CD4-positive, alpha-beta T cell treated with Interleukin-21 for 1 hour (primary cell): ENCODE measurements at places on chromosomes 12 and 14.

DNA sequence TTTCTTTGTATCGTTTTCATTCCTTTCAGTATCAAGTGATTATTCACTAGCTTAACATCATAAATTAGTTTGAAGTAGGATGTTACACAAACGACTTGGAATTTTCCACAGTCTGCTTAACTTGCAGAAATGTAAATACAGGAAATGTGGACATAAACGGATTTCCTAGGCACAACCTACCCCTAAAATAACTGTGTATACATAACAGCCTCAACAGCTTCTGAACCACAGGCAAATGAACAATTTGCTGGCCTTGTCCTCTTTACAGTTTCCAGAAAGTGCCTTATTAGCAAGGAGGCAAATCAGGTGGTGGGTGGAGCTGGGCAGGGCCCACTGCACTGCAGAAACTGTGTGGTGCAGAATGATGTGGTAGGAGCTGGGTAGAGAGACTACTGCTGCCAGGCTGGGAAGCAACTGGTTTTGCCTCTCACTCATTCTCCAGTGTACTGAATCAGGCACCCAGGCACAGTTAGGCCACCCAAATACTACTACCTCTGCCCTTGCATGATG is 14.1 kb downstream of the DRAM1 start:
- no peak for DNase-seq

DNA sequence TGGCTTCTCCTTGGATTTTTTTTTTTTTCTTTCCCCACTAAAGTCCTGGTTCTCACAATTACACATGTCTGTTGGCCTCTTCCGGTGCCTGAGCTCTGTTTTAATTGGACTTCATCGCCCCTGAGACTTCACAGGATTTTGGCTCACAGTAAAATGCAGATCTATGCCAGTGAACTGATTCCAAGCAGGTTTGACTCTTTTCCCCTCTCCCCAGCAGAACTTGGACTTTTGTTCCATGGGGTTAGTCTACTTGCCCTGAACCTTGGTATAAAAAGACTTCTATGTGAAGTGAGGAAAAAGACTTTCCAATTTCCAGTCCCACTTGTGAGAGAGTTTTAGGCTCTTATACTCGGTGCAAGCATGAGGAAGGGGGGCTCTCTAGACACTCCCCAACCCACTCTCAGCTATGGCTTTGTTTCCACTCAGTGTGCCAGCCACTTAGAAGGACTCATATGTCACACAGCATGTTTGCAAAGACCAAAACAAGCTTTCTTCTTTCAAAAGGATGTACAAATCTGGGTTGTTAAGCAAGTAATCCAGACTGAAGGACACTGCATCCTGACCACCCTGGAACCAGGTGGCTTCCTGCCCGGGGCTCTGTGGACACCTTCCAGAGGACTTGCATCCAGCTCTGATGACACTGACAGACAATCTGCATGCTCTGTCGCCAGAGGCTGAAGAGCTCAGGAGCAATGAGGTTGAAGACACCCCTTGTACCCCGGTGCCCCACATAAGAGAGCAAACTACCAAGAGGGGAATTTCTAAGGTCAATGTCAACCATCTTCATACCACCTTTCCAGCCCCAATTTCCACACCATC is 221.9 kb upstream of the EGLN3 start:
- no peak for DNase-seq

DNA sequence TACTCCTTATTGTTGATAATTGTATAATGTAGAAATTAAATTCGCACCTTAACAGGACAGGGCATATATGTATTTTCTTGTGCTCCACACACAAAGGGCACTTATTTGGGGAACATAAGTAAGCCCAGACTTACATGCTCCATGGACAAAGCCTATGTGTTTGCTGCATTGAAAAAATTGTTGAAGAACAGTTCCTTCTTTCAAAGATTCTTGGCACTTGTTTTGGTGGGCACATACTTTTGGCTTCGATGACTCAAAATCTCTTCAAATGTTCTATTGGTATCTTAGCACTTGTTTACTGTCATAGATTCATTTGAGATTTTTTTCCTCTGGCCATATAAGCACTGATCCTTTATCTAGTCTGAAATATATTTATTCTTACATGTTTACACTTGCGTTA is 1.4 kb upstream of the MAP4K5 start:
- DNase-seq: no peak

- DNase-seq: no peak
These were observed 37.6 kb upstream of the TSPAN8 start for GRCh38 chr12:71195338-71195896.

- DNase-seq: no peak
These were observed 983 bp upstream of the COPS7A start for GRCh38 chr12:6722863-6723262.

DNA sequence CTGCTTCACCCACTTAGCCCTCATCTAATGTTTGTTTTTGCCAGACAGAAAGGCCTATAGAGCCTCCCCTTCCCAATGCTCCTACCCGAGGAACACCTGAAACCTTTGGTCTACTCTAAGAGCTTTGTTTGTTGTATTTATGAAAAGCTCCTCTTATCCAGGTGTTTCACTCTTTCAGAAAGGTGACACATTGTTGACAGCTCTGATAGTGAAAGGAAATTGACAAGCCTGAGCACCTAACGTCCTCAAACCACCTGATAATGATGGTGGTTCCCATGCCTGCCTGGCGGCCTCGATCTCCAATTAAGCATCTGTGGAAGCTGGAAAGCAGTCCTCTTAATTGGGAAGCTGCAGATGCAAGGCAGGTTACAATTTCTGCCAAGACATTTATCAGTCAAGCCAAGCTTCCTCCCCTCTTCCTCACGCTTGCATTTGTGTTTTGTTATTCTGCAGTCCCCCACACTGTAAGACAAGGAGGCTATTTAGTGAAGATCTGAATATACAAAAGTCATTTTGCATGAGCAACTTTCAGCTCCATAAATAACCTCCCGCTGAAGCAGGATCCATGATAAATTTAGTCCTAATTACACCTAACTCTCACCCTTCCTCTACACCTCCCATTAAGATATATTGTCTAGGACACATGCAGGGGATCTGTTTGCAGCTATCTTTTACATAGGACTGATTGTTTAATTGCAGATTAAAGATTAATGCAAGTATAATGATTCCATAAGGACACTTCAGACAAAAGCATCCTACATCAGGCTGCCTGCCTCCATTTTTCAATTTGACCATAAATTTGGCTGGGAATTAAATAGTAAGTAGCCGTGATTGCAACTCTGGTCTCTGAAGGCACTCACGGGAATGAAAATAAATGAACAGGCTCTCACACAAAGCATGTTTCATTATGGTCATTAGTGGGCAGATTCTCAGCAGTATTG is 288.6 kb downstream of the PDZRN4 start:
- DNase-seq: no peak

DNA sequence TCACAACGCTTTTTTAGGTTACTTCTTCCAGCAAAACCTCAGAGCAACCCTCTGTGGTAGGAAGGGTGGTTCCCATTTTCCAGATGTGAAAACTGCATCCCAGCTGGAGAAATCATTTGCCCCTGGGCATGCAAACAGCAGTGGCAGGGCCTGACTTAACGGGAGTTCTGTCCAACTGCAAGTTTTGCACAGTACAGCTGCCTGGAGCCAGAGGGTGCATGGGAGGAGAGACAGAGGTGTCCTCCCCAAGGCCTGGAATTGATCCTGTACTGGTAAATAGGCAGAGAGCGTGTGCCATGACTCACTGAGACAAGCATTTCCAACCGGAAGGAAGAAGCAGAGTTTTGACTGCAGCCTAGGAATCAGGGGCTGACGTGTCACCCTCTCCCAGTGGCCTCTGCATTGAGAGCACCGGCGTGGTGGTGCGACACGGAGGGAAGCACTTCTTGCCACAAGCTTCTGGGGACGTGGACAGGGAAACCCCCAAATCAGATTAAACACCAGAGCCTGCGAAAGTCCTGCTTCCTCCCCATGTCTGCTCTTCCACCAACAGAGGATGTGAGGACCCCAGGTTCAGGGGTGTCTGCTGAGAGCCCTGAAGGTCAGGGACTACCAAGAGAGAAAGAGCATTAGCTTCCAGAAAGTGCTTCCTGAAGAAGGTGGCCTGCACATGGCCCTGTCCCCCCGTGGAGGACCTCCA is 19.0 kb upstream of the SERPINA4 start:
- DNase-seq: no peak

DNA sequence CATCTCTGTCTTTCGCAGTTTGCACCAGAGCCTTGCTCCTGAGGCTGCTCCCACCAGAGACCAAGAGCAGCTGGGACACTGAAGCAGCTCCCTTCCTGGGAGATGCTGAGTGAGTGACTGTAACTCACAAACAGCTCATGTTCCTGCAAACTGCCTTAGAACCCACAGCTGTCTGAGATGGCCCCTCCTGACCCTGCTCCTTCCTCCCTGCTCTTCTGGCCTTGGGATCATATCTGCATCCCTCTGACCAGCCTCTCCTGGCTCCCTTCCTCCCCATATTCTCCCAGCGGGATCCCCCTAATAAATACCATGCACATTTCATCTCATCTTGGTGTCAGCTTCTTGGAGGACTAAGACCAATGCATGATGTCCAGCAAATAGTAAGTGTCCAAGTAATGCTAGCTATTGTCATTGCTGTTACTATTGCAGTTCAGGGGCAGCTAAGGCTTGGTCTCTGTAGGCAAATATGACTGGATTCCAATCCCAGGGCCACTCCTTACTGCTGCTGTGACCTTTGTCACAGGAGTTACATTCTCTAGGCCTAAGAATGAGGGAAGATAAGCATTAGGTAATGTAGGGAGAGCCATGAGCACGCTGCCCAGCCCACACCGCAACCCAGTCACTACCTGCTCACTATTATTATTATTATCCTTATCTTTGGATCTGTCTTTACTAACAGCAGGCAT is 47.9 kb downstream of the SYNE3 start:
- no peak for DNase-seq

DNA sequence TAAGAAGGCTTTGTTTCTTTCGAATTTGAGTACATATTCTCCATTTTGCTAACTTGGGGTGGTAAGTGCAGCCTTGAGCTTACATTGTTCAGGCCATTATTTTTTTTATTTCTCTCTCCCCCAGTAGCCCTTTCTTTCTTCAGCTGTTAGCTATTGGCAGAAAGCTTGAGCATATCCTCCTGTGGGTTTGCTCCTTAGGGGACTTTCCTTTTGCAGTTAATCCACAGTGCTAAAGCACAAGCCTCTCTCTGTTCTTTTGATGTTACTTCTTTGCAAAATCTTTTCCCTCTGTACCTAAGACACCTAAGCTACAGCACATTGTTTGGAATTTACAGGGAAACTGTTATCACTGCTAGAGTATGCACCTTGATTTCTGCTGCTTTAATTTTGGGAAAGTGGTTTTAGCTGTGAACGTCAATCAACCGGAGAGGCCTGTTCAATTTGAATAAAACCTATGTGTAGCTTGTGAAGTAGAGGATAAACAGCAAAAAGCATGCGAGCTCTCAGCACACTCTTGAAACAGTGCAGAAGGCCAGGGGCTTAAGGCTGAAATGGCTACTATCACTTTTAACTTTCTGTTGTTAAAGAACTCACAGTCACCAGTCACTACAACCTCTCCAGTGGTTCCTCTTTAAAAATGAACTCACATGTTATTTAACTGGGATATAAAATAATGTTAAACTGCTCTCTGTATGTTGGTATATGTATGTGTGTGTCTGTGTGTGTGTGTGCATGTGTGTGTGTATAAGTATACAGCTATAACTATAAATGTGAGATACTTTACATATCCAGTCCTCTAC is 139.2 kb downstream of the PDZRN4 start:
- DNase-seq: no peak

DNA sequence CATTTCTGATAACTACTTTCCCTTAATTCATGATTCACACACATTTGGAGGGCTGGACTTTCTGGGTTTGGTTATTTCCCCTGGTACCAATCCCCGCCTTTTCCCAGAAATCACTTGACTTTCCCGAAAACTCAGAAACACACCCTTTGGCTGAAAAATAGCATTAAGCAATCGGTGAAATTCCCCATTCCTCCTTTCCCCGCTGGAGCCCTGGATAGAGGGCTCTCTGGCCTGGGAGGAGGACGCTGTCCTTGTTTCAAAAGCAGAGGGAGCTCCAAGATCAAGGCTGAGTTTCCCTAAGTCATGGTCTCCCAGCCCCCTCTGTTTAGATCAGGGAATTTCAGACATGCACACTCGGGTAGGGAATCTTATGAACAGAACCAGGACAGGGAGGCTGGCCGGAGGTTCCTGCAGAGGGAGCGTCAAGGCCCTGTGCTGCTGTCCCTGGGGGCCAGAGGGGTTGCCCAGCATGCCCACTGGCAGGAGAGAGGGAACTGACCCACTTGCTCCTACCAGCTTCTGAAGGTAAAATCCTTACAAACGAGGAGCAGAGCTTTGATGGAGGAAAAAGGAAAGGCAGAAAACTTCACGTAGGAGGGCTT is at the start of gene C1S:
Gene C1S, plus strand, starts transcription at position 366 of the 602 bp plus-strand sequence. CDS start 1,195 bp downstream, outside the sequence.
- no peak for DNase-seq
